ENCODE measurements at places on chromosomes 6 and 20.

DNA sequence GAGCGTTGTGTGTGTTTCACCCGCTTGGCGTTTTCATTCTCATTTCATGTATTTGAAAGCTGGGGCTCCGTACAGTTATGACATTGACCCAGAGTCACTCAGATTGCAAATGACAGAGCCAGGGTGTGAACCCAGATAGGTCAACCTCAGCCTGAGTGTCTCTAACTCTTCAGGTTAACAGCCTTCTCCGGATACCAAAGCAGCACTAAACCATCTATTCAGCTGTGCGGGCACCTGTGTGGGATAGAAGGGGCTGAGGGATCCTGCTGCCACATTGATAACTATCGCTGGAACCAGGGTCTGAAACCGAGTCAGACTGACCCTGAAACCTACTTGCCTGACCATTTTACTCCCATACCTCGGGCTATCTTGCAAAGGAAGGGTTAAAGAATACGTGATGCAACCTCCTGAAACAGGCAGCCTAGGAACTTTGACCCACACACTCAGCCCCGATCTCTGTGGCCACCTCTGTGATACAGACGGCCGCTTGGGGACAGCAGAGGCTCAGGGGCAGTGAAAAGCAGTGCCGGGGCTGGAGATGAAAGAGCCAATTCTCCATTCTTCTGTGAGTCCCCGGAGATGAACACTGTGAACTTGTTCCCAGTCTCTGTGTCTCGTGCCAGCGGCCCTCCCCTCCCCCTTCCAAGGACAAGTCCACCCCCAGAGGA, 233.5 kb upstream of the QKI start:
- no peak for DNase-seq

DNA sequence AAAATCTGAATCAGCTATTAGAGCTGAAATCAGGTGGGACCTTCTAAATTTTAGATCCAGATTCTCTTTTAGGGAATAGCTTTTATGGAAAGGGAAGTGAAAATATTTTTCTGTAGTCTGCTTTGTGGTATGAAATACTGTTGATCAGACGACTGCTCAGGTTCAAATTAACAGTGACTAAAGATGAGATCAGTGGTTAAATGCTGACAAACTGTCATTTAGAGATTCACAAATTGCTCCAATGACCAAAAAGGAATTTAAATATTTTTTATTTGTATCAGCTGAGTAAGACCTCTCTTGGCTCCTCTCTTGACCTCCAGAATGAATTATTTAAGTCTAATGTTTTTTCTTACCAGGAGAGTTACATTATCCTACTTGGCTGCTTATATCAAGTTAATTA, 77.3 kb downstream of the KCNQ5 start:
- DNase-seq: no peak

- DNase-seq: no peak
Measured at GRCh38 chr6:153591159-153591558, 447.9 kb upstream of the OPRM1 start.

- DNase-seq: no peak
Measured at GRCh38 chr6:161676586-161676985, 402.7 kb upstream of the AGPAT4 start.

DNA sequence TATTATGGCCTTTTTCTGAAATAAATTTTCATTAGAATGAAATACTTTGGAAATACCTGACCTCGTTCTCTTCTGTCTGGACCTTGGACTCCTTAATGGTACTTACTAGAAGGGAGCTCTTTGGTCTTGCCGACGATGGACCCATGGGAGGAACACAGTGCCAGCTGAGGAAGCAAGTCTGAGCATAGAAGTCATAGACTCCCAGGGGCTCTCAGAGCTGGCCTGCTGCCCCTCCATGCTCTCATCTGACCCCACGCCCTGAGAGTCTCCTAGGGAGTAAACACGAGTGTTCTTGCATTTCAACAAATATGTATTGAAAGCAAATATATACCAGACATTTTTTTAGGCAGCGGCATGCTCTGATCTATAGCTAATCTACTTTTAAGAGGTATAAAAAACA, 87.8 kb downstream of the PLEKHG1 start:
- no peak for DNase-seq

GRCh38 chr20:11128220-11128718, 454.5 kb upstream of the JAG1 start:
- no peak for DNase-seq

GRCh38 chr6:104653781-104654180, 205.9 kb downstream of the HACE1 start:
- DNase-seq: no peak

All from activated CD4-positive, CD25-positive, alpha-beta regulatory T cell (primary cell).